ENCODE measurements at places on chromosomes 16 and 17.
A peak's percentile ranks its signal among the peaks of the same experiment; 100 is the strongest.

- DNase-seq: no peak
These were observed 83.1 kb downstream of the NT5M start for GRCh38 chr17:17386094-17386800.

- DNase-seq: no peak
These were observed 555.8 kb upstream of the C16orf82 start for GRCh38 chr16:26510924-26511323.

- DNase-seq: peak; percentile 33
These were observed 294.6 kb upstream of the HSBP1 start for GRCh38 chr16:83513008-83513755.

DNA sequence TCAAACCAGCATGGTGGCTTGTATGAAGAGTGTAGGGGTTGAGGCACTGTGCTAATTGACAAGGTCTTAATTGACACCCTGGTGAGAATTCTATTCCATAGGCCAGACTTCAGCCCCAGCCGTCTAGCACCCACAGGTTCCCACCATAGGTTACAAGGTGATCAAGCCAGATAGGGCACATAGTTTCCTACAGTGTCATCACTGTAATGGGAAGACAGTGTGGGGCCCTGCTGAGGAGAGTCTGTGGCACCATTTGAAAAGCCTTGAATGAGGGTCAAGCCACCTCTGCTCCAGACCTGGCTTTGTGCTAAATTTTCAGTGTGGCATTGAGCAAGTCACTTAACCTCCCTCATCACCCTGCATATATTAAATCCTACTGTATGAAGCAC, 36.2 kb downstream of the YPEL2 start:
- no peak for DNase-seq

- no peak for DNase-seq
These were observed 401.3 kb downstream of the ZFHX3 start for GRCh38 chr16:72646615-72647014.

DNA sequence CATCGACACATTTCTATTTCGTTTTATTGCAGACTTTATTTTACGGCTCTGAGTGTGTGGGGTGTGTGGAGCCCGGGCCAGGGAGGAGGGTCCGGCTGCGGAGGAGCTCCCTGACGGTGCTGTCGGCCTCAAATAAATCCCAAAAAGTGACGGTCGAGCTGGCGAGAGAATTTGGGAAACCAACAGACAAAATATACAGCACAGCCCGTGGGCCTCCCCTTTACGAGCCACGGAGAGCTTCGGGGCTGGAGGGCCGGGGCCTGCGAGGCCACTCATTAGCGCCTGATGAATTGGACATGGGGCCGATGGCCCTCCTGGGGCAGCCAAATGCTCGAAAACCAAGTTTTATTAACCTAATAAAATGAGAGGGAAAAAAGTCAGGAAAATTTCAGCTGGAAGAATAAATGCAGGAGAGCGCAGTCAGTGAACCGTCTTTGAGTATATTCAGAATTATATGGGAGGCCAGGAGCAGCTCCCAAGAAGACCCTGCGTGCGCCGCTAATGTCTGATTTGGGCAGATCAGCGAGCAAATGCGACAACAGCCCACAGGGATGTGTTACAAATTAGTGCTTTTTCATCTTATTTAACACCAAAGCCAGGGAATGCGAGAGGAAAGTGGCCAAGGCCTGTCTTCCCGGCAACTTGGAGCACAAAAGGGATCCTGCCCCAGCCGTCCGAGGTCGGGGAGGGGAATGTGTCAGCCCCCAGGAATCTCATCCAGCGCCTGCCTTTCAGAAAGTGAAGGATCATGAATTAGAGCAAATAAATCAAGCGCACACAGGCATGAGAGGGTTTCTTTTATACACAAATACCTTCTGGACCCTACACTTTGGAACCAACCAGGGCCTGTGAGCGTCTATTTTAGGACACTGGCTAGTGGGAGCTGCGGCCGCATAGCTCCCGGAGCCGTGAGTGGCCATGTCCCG, 249.1 kb downstream of the C16orf95 start:
- DNase-seq: no peak

DNA sequence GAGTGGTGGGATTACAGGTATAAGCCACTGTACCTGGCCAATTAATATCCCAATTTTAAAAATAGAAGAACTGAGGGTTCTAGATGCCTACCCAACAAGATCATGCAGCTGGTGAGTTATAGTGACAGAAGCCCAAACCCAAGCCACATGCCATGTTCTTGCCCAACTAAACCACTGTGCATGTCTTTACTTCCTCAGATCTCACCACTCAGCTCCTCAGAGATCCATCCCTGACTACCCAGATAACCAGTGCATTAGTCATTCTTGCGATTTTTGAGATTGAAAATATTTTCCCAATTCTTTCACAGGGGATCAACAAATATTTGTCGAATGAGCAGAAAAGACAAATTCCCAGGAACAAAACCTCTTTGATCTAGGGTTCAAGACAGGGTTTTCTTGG, 303.1 kb downstream of the CBLN1 start:
- DNase-seq: no peak

GRCh38 chr16:720447-720989, 428 bp upstream of the ANTKMT start:
- DNase-seq: no peak

DNA sequence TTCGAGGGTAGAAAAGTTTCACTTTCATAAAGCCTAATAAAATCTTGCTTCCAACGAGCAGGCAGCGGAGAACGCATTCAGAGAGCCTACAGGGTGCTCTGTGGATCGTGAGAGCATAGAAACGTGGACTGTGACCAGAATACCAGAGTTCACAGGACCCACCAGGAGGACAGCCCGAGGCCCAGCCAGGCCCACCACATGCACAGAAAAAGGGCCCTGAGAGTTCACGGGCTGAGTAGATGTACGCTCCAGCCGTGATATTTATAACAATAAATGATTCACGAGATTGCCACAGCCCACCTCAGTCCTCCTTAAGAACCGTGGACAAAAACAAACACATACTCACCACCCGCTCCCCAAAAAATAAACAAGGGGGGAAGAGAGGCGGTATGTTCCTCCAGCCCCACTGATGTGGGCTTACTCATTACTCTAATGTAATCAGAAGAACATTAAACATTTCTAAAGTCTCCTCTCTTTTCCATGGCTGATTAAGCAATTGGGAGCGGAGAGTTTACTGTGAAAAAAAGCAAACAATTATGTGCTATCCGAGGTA, 207.2 kb downstream of the C16orf78 start:
- DNase-seq: no peak

- no peak for DNase-seq
These were observed 31.3 kb upstream of the CBX4 start for GRCh38 chr17:79870540-79870939.

DNA sequence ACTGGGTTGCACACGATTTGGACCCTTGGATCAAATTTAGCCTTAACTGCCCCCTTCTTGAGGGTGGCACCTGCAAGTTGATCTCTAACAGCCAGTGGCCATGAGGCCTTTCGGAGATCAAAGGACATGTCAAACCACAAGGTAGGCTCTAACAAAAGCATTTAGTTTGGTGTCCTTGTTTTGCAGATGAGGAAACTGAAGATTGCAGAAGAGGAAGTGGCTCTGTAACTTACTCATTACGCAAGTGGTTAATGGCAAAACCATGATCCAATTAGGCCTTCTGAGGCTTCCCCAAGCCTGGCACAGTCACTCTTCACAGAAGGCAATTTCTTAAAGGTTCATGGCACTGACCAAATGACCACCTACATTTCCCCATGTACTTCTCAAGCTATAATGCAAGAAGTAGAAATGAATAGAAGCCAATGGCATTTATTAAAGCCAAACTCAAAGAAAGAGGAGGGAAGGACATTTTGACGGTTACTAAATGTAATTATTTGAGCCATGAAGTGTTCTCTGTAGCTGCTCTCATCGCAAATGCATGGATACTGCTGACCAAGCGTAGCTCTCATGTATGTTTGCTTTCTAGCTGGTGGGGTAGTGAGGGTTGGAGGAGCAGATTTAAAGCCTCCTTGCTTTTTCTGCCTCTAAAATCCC, 32.8 kb upstream of the ABCC12 start:
- peak; percentile 7 for DNase-seq

DNA sequence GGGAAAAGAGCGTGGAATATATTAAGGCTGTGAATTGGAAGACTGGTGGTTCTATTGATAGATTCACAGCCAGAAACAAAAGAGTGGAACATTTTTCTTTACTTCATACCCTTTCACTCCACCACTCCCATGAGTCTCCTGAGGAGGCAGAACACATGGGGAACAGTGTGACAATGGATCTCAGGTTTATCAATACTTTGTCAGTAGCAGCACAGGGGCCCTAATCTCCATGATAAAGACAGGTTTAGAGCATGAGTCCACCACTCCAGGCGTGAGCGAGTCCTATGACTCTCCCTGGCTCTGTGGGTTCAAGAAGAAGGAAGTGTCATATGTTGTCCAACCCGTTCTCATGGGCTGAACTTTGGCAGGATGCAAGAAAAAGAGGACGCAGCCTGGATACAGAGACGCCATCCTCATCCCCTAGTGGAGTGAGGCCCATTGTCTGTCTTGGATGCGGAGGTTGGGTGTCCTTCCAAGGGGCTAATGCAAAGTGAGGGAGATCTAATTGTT, 361.2 kb downstream of the TMEM114 start:
- DNase-seq: no peak

DNA sequence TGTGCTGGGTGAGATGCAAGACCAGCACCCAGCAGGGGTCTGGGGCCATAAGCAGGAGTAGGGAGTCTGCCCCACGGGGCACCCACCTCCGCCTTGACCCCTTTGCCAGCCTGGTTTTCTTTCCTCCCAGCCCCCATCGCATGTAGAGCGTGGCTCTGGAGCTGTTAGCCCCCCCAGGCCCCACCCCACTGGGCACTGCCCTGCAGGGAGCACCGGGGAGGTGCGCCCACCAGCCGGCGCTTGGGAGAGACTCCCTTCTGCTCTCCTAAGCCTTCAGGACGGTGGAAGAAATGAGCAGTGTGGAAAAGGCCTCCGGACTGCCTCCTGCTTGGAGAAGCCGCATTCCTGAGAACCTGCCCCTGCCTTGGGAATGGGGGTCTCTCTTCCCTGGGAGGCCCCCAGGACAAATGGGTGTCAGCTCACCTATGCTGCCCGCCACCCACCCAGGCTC, 186.2 kb downstream of the IRF8 start:
- no peak for DNase-seq

DNA sequence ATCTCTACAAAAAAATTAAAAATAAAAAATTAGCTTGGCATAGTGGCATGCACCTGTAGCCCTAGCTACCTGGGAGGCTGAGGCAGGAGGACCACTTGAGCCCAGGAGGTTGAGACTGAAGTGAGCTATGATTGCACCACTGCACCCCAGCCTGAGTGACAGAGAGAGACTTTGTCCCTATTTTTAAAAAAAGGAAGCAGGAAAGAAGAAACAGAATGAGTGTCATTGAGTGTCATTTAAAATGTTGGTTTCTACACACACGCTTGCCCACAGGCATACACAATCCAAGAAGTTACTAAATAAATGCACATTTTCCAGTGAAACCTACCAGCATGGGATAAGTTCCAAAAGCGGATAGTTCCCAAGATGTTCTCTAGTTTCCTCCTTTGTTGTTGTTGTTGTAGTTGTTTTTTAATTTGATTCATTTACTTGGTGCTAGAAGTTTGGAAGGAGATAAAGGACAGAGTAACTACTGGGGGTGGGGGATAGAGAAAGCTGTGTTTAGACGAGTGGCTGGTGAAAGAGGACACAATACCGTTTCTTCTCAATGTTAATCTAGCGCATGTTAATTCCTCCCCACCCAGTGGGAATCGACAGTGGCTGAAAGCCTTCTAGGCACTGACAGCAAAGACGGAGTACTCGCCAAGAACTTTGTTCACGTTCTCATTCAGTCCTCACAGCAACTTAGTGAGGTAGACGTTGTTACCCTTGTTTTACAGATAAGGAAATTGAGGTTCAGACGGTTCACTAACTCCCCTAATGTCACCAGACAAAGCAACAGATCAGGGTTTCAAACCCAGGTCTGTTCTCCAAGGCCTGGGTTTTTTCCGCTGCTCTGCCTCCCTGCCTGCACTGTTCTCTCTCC, 17.3 kb downstream of the MRPS23 start:
- no peak for DNase-seq

DNA sequence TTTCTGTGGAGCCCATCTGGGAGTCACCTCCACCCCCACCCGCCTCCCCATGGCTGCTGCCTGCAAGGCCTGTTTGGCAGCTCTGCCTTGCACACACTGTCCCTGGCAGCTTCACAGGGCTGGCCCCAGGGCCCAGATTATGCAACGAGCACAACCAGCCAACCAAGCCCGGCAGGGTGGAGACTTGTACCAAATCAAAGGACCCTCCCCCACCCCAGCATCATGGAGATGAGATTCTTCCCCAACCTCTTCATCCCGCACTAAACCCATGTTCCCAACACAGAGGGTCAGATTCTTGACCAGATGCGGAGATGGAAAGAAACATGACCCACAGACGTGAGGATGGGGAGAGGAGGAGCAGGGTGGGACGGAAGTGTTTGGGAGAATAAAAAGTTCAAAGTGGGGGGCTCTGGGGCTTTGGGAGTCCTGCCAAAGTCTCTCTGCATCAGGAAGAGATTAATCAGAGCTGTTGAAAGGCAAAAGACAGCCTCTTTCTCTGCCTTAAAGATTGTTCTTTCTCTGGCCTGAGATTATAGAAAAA, 3.8 kb downstream of the SMARCD2 start:
- no peak for DNase-seq

DNA sequence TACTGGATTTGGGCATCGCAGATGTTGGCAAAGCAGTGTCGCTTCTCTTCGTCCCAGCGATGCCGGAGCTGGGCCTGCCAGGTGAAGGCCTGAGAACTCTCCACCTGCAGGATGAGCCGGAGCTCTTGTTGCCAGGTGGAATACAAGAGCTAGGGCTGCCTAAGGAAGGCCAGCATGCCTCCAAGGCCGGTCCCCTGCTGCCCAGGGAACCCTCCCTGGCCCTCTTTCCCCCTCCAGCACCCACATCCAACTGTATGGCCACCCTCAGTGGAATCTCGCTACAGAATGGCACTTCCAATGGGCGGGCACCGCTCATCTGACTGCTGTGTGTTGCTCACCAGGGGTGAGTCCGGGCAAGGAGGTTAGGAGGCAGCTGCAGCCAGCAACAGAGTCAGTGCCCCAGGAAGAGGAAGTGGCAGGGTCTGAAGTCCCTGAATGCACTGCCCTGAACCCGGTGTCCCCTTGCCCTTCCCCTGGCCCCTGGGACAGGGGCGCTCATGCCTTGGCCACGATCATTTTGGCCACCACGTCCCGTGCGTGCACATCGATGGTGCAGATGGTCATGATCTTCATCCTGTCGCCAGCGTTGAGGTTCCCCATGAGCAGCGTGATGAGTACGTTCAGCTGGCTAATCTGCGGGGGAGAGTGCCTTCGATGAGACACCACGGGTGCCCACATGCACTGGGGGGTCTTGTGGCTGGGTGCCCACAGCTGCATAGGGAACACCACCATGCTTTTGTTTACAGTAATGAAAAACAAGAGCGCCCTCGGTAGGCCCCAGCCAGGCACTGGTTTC, 75.8 kb downstream of the DNAH17 start:
- no peak for DNase-seq

GRCh38 chr16:11625769-11626168, 39.0 kb upstream of the LITAF start:
- DNase-seq: no peak

- DNase-seq: no peak
These were observed 18.7 kb upstream of the ARHGAP17 start for GRCh38 chr16:25033852-25034251.

GRCh38 chr17:49889500-49889899, 41.6 kb upstream of the TAC4 start:
- no peak for DNase-seq

GRCh38 chr16:75491876-75492275, 3.4 kb downstream of the CHST6 start:
- DNase-seq: peak; percentile 42
